M059J (cell line): ENCODE measurements at places on chromosomes 11 and 22. TPM values are rescaled to one million over a fixed set of nuclear protein-coding genes. Genes with fewer than 3 reads are reported as not detected.

Gene NOX4
- total RNA-seq: not detected in 2 replicates

GRCh38 chr11:65623852-65624616, 8.5 kb downstream of the PCNX3 start:
- DNase-seq: no peak

GRCh38 chr11:93727985-93728791, 13.1 kb downstream of the TAF1D start:
- no peak for DNase-seq

- peak; percentile 59 for DNase-seq
These were observed 1.3 kb downstream of the PAFAH1B2 start for GRCh38 chr11:117145393-117145761.

- DNase-seq: no peak
These were observed 12.7 kb upstream of the CTSD start for GRCh38 chr11:1776331-1776851.

GRCh38 chr22:22666307-22667091, 22.1 kb downstream of the GGTLC2 start:
- DNase-seq: peak; percentile 32

DNA sequence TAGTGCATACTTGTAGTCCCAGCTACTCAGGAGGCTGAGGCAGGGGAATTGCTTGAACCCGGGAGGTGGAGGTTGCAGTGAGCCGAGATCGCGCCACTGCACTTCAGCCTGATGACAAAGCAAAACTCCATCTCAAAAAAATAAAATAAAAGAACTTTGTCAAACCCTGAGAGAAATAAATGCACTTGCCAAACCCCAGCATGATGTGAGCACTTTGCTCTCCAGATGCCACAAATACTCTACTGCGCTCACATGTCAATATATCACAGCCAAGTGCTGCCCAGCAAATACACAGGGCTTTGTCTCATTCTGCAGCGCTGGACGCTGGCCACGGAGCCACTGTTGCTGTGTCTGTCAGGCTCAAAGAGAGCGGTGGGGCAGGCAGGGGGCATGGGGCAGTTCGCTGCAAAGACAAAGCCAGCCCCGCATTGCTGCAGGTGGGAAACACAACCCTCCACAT, 45.1 kb downstream of the AHNAK start:
- DNase-seq: peak; percentile 51

- DNase-seq: no peak
These were observed 14.3 kb downstream of the DGKZ start for GRCh38 chr11:46361283-46362155.

GRCh38 chr11:75868990-75869389, 54.0 kb downstream of the UVRAG start:
- no peak for DNase-seq

- no peak for DNase-seq
These were observed 10.7 kb upstream of the SERPING1 start for GRCh38 chr11:57586711-57587245.

GRCh38 chr11:2940921-2941821, 12.0 kb upstream of the PHLDA2 start:
- DNase-seq: peak; percentile 93
